ENCODE measurements at places on chromosomes 5 and 9. TPM values are rescaled to one million over a fixed set of nuclear protein-coding genes. Genes with fewer than 3 reads are reported as not detected.

The ANKRD20A1 gene
- not detected for polyA plus RNA-seq

DNA sequence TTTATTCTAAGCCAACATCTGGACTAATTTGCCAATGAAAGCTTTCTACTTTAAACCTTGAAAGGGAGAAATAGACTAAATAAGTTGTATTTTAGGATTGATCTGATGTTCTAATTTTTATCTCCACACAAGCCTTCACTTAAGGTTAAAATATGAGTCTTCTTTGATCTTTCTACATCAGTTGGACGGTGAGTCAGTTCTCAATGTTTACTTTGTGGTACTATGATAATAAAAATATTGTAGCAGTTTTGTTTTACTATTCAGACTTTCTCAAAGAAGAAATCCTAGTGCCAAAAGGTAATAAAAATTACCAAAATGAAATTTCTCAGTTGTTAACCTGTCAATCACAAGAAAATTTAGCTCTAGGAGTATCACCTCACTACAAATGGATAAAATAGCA lies 203.5 kb upstream of the RGMB start:
- no peak for DNase-seq

DNA sequence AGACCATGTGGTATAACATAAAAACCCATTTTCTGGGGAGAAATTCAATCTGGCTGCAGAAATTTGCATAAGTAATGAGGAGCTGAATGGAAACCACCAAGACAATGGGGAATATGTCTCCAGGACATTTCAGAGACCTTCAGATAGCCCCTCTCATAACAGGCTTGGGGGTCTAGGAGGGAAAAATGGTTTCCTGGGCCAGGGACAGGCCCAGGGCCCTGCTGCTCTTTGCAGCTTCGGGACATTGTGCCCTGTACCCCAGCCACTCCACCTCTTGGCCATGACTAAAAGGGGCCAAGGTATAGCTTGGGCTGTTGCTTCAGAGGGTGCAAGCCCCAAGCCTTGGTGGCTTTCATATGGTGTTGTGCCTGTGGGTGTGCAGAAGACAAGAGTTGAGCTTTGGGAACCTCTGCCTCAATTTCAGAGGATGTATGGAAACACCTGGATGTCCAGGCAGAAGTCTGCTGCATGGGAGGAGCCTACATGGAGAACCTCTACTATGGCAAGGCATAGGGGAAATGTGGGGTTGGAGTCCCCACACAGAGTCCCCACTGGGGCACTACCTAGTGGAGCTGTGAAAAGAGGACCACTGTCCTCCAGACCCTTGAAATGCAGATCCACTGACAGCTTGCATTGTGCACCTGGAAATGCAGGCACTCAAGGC lies 30.4 kb downstream of the MRPS30 start:
- no peak for DNase-seq

The SEMA6A gene
- polyA plus RNA-seq: 57.8 TPM

GRCh38 chr9:121607434-121608167 lies 43.8 kb upstream of the DAB2IP start:
- peak; percentile 33 for DNase-seq

DNA sequence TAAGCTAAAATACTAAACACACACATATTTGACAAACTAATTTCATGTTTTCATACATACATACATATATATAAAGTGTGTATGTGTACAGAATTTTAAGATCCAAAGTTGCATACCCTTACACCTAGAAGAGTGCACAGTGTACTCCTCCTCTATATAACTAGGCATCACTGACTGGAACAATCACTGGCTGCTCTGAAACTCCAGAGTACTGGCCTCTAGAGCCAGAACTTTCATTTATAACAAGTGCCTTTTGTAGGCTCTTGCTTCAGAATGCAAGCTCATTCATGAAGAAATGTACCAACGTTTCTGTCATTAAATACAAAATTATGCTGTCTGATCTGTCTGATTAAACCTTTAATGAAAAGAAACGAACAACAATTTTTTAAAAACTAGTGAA lies 4.0 kb downstream of the LEAP2 start:
- no peak for DNase-seq

DNA sequence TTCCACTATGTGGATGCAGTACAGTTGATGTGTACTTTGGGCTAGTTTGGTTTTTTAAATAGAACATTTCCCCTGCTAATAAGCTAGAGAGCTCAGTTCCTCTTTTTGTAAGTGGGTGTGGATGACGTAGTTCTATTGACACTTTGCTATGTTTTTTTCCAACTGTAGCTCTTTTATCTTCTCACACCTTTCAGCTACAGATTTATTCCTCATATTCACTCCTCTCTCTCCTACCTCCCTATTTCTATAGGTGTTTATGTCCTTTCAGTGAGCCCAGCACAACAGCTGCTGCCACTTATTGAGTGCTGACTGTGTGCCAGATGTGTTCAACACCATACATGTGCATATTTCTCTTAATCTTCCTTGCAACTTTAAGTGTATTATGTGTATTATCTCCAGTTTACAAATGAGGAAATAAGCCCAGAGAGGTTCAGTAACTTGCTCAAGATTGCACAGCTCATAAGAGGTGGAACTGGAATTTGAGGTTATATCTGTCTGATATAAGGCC lies 215.7 kb downstream of the SEMA6A start:
- DNase-seq: no peak

- no peak for DNase-seq
Measured at GRCh38 chr9:17216011-17216410, 81.2 kb downstream of the CNTLN start.

The LEAP2 gene
- polyA plus RNA-seq: 4.0 TPM

The IFNA13 gene
- polyA plus RNA-seq: not detected

The ICE1 gene
- not detected for polyA plus RNA-seq

The PDE6A gene
- polyA plus RNA-seq: 0.07 TPM

DNA sequence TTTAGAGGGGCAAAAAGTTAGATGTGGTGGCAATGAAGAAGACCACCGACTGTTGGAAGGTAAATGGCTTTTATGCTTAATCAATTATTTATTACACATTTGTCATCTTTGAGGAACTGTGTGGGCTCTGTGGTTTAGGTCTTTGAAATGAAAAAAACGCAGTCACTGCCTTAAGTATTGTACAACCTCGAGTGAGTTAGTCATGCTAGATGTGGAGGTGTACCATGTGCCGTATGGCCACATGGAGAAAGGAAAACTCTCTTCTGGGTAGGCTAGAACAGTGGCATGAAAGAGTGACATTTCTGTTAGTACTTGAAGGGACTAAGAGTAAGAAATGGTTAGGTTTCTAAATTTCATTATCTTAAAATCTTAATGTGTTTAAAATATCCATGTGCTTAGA lies 166.1 kb downstream of the HACD4 start:
- no peak for DNase-seq
